ENCODE measurements at places on chromosomes 6 and 20.
A peak's percentile ranks its signal among the peaks of the same experiment; 100 is the strongest.

- no peak for DNase-seq
Measured at GRCh38 chr6:158211273-158212055, 43.3 kb downstream of the GTF2H5 start.

GRCh38 chr20:57476084-57476526, 48.8 kb downstream of the CTCFL start:
- DNase-seq: no peak

DNA sequence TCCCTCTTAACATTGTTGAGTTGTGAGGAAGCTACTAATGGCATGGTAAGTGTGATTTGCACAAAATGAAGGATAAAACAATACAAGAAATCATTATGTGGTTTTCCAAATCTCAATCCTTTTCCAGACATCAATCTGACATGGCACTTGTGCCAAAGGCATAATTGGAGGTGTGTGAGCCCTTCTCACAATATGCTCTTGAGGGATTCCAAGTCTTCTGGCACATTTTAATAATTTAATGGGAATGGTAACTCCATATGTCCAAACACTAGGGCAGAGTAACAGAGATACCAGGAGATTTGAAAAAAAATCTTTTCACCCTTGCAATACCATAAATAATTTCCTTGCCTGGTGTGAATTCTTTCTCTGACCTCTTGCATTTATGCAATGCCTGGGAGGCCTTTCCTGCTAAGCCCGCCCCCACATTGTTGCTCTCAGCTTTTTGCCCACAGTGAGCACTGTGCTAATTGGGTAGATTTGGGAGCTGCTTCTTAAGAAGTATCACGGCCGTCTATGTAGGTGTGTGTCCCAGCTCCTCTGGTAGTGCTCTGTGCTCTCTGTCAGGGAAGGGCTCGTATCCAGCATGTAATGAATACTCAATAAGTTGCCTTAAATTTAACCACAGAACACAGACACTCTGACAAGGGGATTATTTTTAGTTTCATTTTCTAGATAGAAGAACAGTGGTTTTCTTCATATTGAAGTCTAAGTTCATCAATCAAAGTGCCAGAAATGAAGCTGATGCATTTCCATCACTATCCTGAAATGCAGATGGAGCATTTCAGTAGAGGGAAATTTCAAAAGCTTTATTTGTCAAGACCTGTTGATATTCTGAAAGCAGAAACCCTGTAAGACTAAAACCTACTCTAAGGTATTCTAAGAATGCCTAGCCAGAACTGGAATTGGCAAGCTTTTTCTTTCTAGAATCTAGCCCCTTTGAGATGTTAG, 54.4 kb upstream of the CEP85L start:
- peak; percentile 18 for DNase-seq

DNA sequence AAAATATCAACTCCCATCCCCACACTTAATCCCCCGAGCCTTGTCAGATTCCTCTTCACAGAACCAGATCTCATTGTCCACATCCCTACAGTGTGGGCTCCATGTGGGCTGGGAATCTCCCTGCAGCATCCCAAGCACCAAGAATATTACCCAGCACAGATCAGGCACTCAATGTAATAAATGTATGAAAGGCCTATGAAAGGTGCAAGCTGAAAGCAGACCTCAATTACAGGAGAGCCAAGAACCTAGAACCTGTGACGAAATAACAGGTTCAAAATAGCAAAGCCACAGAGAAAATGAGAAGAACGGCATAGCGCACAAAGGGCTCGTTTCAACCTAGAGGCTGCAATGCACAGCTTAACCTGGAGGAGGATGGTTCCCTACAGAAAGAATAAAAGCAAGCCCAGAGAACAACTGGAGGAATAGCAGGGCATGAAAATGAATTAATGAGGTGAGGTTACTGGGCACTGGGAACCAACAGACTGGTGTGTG, 3.1 kb downstream of the SLC23A2 start:
- no peak for DNase-seq

GRCh38 chr20:25549172-25549773, 36.1 kb downstream of the NINL start:
- no peak for DNase-seq

DNA sequence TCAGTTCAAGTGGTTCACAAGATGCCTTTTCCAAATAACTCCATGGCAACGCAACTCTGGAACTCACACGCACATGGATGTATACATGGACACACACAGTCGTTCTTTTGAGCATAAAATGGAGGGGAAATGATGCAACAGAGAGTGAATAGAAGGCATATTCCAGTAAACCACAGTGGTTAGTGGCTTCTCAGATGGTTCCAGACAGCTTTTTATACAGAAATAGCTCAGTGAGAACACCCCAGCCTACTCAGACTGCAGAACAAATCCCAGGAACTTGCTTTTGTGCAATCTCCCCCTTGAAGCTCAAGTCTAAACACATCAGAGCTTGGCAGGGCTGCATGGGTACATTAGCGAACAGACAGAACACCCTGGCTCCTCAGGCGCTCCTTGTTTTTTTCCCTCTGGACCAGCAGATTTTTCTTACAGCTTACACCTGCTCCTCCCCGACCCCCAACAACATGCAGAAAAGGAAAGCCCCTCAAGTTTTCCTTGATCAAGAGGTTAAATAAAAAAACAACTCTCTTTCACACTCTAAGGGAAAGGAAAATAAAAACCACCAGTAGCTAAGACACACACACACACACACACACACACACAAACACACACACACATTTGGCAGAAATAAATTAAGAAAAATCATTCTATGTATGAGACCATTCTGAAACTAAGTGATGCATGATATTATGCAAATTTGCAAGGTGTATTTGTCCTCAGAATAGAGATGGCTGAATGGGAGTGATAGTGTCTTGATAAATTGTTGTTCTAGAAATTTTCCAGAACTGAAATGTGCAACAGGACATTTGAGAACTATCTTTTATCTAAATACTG, 51.2 kb upstream of the RANBP9 start:
- peak; percentile 53 for DNase-seq

DNA sequence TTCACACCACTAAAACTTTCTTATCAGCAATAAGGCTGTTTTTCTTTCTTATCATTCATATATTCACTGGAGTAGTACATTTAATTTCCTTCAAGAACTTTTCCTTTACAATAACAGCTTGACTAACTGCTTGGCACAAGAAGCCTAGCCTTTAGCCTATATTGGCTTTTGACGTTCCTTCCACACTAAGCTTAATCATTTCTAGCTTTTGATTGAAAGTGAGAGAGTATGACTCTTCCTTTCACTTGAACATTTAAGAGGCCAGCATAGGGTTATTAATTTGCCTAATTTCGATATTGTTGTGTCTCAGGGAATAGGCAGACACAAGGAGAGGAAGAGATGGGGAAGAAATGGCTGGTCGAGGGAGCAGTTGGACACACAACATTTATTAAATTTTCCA, 23.6 kb downstream of the THEMIS start:
- DNase-seq: no peak

DNA sequence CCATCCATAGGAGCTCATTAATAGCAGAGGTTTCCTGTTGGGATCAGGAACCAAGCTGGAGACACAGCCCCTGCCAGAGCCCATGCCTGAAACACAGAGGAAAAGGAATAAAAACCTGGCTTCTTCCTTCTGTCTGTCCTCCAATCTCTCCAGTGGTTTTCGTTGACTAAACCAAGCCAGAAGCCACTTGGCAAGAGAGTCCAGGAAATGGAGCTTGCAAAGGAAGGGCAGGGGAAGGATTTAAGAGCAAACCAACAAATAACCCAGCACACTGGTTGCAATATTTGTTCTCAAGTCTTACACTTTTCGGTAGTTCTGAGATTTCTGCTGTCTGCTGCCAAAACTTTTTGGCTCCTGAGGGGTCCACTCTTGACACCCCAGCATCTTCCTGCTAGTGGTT, 137.0 kb upstream of the BMP2 start:
- DNase-seq: no peak

DNA sequence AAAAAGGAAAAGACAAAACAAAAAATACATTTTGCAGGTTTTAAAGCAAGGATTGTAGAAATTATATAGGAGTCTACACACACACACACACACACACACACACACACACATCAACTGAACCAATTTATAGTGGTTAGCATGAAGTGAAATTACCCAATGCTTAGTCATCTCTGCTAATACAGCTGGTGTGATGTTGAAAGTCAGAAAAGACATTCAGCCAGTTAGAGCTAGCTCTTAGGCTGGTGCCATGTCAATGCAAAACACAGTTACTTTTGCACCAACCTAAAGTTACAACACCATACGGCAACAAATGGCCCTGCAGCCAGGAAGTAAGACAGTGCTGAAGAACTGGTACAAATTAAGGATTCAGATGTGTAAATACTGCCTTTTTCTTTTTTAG, 15.2 kb downstream of the FAM210B start:
- no peak for DNase-seq

DNA sequence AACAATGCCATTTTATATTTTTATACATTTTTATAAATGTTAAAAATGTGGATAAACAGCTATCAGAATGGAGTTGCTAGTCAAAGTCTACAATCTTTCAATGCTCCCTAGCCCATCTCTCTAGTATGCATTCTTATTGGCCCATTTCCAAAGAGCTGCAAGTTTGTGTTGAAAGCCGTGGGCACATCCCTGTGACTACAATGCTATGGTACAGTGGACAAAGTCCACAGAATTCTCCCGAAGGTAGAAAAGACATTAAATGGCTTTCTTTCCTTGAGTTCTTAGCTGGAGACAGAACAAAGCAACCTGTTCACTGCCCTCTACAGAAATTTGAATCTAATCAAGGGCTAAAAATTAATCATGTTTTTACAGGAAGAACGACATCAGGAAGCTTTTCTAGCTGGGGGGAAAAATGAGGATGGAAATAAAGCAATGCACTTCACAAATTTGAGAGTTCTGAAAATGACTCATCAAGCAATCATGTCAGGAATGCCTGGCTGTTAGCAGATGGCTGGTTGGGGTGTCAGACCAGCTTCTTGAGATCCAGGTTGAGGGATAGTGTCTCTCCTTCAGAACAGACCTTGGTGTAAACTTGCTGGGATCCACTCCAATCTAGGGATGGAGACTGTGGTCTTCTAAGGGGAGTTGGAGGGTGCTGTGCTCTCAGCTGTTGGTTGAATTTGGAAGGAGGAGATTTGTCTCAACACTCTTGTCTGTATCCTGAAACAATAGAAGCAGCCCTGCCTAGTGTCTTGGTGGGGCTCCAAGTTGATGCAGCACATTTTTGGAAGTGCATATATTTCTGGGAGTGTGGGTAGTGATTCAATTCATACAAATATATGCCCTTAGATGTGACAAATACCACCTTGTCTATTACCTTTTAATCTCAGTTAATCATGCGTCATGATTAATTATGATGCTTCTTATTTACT, 143.4 kb upstream of the PHACTR1 start:
- DNase-seq: no peak

DNA sequence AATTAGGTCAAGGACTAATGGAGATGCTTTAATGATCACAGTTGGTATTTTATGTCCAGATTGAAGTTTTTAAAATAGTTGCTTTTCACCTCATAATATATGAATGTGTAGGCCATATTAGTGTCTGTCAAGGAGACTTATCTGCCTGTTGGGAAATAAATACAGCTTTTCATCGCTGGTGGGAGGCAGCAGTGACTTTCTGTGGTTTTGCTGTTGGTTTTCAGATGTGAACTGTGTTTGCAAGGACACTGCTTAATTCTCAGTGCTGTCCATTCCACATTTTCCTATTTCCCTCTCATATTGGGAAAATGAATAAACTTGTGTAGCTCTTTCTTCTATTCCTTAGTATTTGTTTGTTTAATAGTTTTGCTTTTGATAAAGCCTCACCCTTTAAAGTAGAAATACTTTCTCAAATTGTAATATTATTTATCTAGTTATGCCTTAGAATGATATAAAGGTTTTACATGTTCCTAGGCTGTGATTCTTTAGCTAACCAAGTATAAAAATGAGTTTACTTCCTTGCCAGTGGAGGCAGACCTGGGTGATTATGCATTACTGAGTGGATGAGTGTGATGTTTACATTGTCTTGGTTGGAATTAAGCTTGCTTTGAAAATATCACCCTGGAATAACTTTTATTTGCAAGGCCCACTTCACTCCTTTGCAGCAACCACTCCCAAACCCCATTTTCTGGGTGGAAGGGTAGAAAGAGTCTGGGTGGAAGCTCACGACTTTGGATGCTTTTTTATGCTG, 3.3 kb downstream of the PLCB4 start:
- no peak for DNase-seq

GRCh38 chr6:30037182-30037788, 23.8 kb upstream of the POLR1H start:
- DNase-seq: peak; percentile 11

DNA sequence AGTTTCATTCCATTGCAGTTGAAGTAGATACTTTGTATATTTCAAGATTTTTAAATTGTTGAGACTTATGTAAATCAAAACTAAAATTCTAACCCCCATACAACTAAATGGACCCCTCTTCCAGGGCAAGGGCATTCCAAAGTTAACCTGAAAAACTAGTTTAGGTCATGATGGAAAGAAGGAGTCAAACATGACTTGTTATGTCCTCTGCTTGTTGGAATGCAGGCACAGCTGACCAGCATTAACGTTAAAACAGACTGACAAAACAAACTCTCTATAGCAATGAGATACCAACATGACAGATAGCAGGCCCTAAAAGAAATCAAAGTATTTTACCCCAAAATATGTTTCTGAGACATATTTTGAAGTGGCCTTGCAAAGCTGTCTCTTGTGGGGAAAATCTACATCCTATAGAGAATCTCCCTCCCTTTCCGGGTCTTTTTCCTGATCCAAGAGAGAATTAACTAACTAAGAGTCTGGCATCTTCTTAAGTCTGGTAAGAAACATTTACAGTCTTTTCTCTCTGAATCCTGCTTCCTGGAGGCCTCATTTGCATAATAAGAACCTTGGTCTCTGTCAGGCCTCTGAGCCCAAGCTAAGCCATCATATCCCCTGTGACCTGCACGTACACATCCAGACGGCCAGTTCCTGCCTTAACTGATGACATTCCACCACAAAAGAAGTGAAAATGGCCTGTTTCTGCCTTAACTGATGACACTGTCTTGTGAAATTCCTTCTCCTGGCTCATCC, 124.3 kb upstream of the ATXN1 start:
- DNase-seq: no peak

DNA sequence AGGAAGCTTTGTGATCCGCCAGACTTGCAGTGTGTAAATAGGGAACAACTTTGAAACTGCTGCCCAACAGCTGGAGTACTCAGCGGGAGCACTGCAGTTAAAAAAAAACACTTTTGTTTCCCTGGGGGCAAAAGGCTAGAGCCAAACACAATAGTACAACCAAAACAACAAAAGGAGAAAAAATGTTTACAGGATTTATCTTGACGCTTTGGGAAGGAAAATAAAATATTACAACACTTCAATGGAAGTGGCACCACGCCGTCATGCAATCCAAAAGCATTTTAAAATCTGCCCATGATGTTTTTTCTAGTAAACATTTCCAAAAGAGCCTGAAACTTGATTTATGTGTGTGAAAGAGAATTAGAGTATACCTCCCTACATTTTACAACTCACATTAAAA, 26.0 kb downstream of the PTPRK start:
- DNase-seq: peak; percentile 43

GRCh38 chr6:157620944-157621343, 202.1 kb upstream of the SNX9 start:
- DNase-seq: no peak

- no peak for DNase-seq
Measured at GRCh38 chr6:57173056-57173885, 1.1 kb downstream of the BAG2 start.

GRCh38 chr6:107313776-107314175, 145.6 kb downstream of the PDSS2 start:
- DNase-seq: no peak

- no peak for DNase-seq
Measured at GRCh38 chr6:49782293-49782692, 4.8 kb downstream of the PGK2 start.

- peak; percentile 27 for DNase-seq
Measured at GRCh38 chr6:107820338-107821261, 3.5 kb downstream of the SCML4 start.
